ENCODE measurements at places on chromosomes 5 and 9. TPM values are rescaled to one million over a fixed set of nuclear protein-coding genes. Genes with fewer than 3 reads are reported as not detected.

Gene CERCAM
- 0.58 TPM for total RNA-seq

Gene CEL
- 2.6 TPM for total RNA-seq

Gene RAPGEF1
- total RNA-seq: 92.9 TPM

Gene IER5L
- total RNA-seq: 1.3 TPM
